ENCODE measurements at places on chromosomes 4 and X.

- no peak for DNase-seq
These were observed 26.3 kb upstream of the ADGRL3 start for GRCh38 chr4:61173799-61174198.

GRCh38 chrX:134158821-134159512 lies 78.0 kb upstream of the CCDC160 start:
- DNase-seq = no peak

DNA sequence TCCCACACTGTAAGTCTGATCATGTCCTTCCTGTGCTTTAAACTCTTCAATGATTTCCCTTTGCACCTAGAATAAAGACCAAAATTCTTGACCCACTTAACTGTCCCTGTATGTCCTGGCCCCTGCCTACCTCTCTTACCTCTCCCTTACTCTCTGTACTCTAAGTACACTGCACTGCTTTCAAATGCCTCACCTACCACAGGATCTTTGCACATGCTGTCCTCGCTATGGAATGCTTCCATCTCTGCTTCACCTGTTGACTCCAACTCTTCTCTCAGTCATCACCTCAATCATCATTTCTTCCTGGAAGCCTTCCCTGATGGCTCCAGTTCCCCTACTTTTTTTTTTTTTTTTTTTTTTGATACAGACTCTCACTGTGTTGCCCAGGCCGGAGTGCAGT lies 29.0 kb upstream of the SEPTIN6 start:
- DNase-seq = no peak

DNA sequence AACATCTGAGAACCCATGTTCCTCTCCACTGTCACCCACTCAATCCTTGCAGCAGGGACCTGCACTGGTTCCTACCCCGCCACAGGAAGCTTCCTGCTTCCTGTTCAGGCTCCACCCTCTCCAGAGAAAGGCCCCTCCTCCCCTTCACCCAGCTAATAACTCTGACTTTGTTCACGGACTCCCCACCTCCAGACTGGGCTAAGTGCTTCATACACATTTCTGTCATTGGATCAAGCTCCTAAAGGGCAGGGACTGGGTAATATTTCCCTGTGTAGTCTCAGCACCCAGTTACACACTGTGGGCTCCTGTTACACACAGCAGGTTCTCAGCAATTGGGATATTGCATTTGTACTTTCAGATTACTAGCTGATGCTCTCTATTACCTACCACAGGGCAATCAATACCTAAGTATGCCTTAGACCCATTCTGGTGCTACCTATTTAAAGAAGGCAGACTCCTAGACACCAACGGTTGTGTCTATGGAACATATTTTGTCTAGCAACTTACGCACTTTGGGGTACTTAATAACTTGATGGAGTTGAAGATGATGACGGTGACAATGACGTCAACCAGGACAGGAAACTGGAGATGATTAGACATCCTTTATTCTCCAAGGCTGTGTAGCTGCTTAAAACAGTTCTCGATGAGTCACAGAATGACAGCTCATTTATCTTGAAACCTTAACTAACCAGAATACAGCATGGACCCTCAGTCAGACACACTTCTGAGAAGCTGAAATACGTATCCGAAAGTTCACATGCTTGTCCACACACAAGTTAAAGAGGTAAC lies 58.1 kb downstream of the MAML3 start:
- DNase-seq = peak; percentile 86

DNA sequence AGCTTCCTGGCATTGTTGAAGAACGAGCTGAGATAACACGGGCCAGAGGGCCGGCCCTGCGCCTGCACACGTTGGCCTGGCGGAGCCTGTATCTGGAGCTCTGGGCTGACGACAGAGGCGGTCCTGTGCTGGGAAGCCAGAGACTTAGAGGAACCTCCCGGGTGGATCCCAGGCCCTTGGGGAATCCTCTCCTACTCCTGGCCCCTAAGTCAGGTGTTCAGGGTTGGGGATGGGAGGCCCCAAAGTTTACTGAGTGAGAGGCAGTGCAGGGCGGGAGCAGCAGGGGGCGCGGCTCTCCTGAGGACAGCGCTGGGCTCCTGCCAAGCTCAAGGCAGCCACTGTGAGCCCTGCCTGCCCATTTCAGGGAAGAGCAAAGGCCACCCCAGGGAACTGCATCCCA lies 2.5 kb upstream of the HTRA3 start:
- peak; percentile 71 for DNase-seq

- DNase-seq = no peak
These were observed 265.9 kb downstream of the CBLL2 start for GRCh38 chrX:22538580-22538979.

- DNase-seq = no peak
These were observed 42.3 kb downstream of the DKK2 start for GRCh38 chr4:106993827-106994226.

DNA sequence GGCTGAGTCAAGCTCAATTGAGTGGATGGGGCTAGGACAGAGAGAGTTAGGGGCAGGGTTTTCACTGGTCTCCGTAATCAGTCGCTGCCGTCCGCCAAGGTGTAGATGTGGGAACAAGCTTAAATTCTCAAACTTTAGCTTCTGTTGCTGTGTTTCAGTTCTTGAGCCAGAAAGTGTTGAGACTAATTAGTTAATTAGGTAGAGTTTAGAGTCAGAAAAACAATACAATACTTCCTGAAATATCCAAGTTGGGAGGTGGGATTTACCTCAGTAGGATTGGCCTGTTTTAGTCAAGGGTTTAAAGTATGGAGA lies 1.1 kb upstream of the UBE2D3 start:
- DNase-seq = no peak

- no peak for DNase-seq
These were observed 23.8 kb downstream of the FLNA start for GRCh38 chrX:154350429-154351182.

GRCh38 chrX:15737190-15737958 lies 696 bp upstream of the CA5B start:
- DNase-seq = peak; percentile 52

DNA sequence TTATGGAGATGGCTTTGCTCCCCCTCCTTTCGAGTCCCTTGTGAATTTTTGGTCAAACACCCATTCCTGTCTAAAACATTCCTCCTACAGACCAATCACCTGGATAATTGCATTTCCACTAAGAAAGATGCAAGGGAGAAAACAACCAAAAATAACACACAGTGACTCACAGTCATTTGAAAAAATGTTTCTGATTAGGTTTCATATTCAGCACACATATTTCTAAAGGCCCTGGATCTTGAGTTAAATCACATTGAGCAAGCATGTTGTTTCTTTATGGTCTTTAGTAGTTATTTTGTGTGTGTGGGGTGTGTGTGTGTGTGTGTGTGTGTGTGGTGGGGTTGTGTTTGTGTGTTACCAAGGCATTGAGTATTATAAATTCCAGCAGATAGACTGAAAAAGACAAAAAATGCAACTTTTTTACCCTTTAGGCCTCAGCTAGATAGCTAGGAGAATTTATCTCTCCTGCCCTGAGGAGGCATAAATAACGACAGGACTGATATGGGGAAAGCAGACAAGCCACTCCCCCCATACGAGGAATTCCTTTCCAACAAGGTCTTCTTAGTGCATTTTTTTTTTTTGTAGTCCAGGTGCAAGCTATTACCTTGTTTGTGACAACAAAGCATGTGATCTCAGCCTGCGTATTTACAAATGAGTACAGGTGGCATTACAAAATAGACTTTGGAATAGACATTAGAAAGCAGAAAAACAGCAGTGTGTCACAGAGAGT lies 265.4 kb upstream of the ADGRL3 start:
- no peak for DNase-seq

DNA sequence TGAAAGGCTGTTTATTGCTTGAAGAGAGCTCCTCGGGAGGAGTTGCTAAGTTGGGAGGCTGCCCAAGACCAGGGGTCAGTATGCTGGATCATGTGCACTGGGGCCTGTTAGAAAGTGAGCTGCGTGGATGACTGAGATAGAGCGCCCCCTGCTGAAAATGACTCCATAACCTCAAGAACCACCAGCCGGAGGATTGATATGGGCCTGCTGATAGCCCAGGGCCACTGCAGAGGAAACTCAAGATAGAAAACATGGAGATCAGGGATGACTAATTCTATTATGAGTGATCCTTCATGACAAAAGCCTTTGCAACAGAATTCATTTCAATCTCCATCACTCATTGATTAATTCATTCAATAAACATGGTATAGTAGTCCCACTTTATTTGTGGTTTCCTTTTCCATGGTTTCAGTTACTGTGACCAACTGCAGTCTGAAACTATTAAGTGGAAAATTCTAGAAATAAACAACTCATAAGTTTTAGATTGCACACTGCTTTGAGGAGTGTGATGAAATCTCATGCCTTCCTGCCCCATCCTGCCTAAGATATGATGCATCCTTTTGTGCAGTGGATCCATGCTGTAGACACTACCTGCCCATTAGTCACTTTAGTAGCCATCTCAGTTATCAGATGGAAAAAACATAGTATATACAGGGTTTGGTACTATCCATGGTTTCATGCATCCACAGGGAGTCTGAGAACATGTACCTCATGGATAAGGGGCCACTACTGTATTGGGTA lies 126.7 kb upstream of the MBNL3 start:
- DNase-seq = peak; percentile 81

DNA sequence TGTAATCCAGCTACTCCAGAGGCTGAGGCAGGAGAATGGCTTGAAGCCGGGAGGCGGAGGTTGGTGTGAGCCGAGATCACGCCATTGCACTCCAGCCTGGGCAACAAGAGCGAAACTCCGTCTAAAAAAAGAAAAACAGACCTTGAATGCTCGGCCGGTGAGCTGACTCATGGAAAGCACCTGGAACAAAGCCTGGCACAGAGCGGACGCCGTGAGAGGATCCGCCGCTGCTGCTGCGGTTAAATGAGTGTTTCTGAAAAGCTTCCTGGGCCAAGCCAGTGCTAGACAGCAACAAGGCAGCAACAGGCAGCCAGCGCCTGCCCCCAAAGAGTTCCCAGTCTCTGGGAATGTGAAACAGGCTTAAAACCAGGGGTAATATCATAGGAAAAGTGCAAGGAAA lies 186.4 kb downstream of the AFAP1 start:
- no peak for DNase-seq

DNA sequence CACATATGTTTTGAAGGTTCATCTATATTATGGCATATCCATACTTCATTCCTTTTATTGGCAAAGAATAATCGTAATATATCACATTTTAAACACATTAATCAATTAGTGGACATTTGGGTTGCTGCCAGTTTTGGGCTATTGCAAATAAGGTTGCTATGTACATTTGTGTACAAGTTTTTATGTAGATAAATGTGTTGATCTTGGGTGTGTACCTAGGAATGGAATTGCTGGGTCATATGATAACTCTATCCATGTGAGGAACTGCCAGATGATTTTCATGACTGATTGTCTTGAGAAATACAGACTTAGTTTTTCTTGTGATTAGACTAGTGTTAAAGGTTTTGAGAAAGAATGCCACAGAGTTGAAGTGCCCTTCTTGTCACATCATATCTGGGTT lies 99.2 kb upstream of the RAB40AL start:
- DNase-seq = no peak

DNA sequence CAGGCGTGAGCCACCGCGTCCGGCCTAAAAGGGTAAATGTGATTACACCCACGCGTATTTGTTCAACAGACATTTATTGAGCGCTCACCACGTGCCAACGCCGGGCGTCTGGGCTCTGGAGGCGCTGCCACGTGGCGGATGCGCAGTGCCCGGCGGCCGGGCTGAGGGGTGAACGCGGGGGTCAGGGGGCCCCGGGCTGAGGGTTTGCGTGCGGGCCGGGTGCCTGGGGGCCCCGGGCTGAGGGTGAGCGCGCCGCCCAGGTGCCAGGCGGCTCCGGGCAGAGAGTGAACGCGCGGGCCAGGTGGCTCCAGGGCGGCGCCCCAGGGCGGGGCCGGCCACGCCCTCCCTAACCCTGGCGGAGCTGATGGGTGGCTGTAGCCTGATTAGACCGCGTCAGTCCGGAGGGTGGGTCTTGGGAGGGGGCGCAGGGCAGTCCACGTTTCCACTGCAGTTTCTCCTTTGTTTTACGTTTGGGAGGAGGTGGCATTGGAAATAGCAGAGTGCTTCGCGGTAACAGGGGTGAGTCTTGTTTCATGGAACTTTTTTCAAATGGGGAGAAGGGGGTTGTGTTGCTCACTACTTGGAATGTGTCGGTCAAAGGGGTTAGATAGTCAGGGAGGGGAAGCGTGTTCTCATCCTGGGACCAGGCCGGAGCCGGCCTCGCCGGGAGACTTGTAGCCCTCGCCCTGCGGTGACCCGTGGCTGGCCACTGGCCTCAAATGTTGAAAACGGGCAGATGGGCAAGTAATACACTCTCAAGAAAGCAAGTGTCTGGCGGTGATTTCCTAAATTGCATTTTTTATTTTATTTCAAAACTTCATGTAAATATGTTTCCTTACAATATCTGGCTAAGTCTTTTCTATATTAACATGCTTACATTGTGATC lies at the start of gene ZFP42:
Gene ZFP42, plus strand, starts transcription at position 450 of the 886 bp plus-strand sequence. CDS start 7,037 bp downstream, outside the sequence.
- no peak for DNase-seq

GRCh38 chr4:158845311-158846041 lies 76.7 kb downstream of the FNIP2 start:
- no peak for DNase-seq

DNA sequence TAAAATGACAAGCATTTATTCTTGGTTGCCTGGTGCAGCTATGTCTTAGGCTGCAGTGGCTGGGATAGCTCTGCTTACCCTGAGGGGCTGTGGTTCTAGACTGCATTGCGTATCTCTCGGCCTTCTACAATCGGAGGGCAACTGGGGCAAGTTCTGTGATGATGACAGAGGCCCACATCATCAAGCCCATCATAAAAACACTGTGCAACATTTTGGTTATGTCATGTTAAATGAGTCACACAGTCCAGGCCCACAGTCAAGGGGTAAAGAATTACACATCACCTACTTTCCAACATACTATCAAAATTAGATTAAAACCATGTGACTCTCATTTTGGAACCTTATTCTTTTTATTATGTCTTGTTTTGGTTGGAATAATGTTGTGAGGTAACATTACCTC lies 120.2 kb upstream of the GUCY1A1 start:
- no peak for DNase-seq

GRCh38 chr4:8891255-8891645 lies 19.6 kb upstream of the HMX1 start:
- DNase-seq = no peak

DNA sequence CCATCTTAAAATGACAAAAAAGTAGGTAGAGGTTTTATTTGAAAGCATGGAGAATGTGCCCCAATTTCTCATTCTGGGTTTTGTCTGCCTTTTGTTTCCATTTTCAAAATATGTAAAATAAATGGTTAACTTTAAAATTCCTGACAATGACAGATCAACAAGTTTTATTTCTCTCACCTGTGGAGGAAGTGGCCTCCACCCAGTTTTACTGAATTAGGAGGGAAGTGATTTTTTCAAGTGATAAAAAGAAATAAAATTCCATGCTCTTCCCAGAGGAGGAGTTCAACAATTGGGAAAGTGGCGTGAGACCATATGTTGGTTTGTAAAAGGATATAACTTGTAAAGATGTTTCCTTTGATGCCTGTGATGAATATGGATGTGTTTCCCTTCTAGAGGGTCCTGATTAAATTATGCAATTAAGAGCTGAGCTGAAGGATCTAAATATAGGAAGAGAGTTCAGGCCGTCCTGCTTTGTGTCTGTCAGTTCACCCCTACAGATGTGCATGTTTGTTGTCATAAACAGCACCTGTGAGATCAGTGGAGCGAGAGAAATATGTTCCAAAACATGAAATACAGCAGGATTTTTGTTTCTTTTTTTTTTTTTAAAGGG lies 19.5 kb downstream of the SMAD1 start:
- DNase-seq = no peak

GRCh38 chr4:103018391-103019307 lies 856 bp downstream of the SLC9B1 start:
- DNase-seq = peak; percentile 63
